Effector memory CD8-positive, alpha-beta T cell (primary cell): ENCODE measurements at places on chromosomes 3 and 15.

- no peak for DNase-seq
Observed at GRCh38 chr3:130276203-130276803, 69.2 kb upstream of the COL6A5 start.

- DNase-seq: no peak
Observed at GRCh38 chr3:15535732-15536131, 14.2 kb upstream of the COLQ start.

DNA sequence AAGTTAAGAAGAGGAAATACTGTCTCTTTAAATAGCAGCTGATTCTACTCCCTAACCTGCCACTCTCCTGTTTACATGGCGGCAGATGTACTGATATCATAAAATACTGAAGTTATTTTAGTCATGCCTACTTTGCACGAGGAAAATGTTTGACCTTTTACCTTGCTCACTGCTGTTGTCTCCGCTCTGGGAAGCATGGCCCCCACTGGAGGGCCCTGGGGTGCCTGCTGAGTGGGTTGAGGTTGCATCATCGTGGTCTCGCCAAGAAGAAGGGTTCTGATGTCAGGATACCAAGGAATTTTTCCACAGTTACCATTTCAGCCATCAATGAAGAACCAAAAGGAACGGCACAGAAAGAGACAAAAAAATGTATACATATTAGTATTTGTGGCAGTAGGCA is 16.7 kb downstream of the MEIS2 start:
- no peak for DNase-seq

GRCh38 chr3:61955483-61955882 is 394.1 kb downstream of the PTPRG start:
- no peak for DNase-seq

DNA sequence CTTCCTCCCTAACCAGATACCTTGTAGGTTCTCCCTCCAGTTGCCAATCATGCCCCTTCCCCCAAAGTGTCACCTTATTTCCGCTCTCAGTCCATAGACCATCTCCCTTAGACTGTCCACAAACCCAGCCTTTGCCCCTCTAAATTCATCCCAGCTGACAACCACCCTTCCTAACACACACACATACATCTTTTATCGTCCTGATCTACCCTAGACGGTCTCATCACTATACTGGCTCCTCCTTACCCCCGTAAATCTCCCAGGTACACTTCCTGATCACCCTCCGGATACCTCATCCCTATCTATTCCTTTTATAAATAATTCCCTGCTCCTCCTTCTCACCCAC is 828 bp downstream of the THOC7 start:
- no peak for DNase-seq

DNA sequence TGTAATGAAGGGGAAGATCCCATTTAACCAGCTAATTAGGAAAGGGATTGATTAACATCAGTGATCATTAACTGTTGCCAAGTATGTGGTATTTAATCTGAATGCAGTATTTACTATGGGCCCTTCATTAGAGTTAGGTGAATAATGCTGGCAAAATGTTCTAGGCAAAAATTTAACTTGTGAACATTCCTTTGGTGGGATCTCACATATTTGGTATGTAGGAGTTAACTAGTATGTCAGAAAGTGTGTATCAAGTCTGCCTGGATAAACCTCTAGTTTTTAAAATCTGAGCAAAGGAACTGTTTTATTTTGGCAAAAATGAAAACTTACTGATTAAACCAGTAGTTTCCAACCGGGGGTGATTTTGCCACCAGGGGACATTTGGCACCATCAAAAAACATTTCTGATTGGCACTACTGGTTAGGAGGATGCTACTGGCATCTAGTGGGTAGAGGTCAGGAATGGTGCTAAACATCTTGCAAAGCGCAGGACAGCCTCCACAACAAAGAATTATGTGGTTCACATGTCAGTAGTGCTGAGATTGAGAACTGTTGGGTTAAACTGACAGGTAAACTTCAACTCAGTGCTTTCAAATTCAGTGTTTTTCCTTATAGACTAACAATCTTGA is 22.5 kb downstream of the LRTM1 start:
- DNase-seq: no peak

- DNase-seq: no peak
Observed at GRCh38 chr3:146532406-146532805, 12.0 kb downstream of the PLSCR1 start.

GRCh38 chr3:63151897-63152296 is 126.2 kb upstream of the SYNPR start:
- DNase-seq: no peak

DNA sequence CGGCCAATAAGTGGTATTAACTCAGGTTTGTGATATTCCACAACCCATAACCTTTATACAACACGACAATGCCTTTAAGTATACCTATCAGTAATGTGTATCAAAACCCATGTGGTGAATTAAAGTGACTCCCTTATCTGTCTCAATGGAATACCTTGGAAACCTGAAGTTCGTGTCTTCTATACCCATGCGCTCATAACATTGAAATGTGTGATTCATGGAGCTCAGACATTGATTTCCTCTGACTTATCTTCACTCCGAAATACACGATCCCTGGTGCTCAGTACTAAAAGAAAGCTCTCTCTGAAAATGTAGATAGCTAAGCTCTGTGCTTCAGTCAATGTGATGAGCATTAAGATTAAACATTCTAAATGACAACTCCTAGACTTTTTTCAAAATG is 140.3 kb downstream of the TBC1D5 start:
- no peak for DNase-seq

DNA sequence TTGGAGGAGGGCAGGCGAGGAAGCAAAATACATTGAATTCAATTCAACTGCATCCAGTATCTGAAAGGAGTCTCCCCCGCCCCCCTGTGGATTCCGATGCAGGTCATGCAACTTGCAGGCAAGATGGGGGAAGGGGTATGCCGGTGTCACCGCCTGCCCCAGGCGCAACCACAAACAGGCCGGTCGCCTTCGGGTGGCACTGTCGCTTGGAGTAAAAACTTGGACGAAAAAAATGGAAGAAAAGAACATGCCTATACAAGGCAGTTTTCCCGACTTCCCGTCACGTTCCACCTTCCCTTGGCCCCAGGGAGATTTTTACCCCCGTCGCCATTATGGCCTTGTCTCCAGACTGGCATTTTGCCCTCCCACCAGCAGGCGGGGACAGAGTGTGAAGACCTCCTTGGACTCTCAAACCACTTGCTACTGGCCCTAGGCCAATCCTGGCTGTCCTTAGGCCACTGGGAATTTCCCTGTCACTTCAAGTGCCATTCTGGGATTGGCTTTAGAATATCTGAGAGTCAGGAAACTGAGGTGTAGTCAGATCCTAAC is 1.6 kb upstream of the NTRK3 start:
- no peak for DNase-seq

DNA sequence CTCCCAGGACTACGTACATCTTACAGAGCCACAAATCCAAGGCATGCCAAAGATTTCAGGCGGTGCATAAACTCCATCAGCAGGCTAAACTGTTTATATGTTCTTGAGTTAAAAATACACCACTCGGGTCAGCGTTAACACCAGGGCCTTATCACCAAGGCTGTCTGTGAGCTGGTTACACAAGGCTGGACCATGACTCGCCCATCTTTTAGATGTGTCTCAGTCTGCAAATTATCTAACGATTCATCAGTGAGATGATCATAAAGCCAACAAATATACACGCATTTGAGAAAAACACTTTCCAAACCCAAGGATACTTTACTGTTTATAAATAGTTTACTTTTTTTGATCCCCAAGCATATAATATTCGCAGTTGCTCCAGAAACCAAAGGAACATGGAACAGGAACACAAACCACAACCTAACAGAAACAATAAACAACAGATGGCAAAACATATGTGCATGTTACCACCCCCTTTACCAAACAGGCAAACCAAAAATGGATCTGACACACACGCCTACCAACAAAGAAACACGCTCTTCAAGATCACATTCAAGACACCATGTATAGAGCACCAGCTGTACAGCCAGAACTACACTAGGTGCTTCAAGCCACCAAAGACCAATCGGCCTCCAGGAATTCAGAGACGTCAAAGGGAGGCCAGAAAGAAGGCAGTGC is 15.4 kb downstream of the LRIG1 start:
- no peak for DNase-seq

- DNase-seq: no peak
Observed at GRCh38 chr3:83971666-83972065, 987.1 kb upstream of the CADM2 start.

- no peak for DNase-seq
Observed at GRCh38 chr3:123686251-123686650, 101.4 kb upstream of the HACD2 start.

DNA sequence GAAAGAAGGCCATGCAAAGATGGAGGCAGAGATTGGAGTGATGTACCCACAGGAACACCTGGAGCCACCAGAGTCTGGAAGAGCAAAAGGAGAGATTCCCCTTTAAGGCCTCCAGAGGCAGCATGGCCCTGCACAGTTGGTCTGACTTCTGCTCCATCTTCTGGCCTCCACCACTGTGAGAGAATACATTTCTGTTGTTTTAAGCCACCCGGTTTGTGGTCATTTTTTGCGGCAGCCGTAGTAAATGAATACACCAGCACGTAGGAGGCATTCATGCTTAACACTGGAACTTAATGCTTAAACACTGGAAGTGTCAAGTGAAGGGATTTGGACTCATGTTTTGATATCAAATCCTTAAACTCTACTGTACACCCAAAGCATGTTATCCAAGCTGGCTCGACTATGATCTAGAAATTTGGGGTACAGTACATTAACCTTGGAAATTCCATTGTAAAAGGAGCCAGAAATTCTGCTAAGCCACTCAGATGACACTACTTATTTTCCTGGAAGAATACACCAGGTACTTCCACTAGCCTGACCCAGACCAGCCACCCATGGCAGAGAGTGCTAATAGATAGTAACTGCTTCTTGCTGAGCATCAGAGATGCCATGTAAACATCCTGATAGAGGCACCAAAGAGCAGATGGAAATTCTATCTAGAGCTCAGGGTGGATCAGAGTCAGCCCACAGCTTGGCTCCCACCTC is 190.9 kb downstream of the ADAMTS9 start:
- DNase-seq: no peak

GRCh38 chr3:195556390-195556789 is 13.3 kb upstream of the PPP1R2 start:
- no peak for DNase-seq

- DNase-seq: no peak
Observed at GRCh38 chr3:182740710-182741109, 52.6 kb upstream of the ATP11B start.

- no peak for DNase-seq
Observed at GRCh38 chr3:161690299-161690620, 193.7 kb downstream of the OTOL1 start.

DNA sequence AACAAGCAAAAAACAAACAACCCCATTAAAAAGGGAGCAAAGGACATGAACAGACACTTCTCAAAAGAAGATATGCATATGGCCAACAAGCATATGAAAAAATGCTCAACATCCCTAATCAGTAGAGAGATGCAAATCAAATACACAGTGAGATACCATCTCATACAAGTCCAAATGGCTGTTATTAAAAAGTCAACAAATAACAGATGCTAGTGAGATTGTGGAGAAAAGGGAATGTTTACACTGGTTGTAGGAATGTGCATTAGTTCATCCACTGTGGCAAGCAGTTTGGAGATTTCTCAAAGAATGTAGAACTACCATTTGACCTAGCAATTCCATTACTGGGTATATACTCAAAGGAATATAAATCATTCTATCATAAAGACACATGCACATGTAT is 44.5 kb downstream of the RIOX2 start:
- no peak for DNase-seq

DNA sequence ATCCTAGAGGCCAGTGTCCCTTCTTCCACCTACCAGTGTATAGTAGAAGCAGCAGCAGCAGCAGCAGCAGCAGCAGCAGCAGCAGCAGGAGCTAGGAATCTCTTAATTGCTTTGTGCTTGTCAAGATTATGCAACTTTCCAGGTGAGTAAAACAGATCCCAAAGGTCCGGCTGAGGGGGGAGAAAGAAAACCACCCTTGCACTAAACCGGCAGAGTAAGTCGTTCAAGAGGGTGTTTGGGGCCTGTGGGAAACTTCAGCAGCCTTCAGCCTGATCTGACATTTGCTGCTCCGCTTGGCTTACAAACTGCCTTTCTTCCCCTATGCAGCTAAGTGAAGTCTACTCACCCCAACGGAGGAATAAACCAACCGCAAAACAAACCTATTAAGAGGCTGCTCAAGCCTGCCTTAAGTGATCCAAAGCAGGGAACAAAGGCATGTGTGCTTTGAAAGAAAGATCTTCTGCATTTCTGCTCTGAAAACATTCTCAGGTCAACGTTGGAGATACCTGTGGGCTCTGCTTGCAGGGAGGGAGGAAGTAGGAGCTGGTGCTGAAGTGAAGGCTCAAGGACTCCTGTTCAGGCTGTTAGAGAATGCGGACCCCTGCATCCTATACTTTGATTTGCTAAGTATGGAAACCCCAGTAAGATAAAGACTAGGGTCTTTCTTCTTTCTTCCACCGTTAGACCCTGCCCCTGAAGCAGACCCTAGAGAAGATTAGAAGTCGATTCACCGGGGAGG is 35.7 kb upstream of the DLG1 start:
- no peak for DNase-seq

GRCh38 chr3:64341296-64341695 is 116.0 kb upstream of the PRICKLE2 start:
- DNase-seq: no peak

- no peak for DNase-seq
Observed at GRCh38 chr3:126955004-126955790, 27.7 kb upstream of the PLXNA1 start.

DNA sequence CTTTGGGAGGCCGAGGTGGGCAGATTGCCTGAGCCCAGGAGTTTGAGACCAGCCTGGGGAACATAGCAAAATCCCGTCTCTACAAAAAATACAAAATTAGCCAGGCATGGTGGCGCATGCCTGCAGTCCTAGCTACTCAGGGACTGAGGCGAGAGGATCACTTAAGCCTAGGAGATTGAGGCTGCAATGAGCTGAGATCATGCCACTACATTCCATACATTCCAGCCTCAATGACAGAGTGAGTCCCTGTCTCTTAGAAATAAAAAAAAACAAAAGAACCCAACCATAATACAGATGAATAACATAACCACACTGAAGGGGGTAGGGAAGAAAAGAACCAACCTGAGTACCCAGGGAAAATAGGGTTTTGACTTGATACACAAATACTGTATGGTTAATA is 19.7 kb upstream of the CGNL1 start:
- DNase-seq: no peak

DNA sequence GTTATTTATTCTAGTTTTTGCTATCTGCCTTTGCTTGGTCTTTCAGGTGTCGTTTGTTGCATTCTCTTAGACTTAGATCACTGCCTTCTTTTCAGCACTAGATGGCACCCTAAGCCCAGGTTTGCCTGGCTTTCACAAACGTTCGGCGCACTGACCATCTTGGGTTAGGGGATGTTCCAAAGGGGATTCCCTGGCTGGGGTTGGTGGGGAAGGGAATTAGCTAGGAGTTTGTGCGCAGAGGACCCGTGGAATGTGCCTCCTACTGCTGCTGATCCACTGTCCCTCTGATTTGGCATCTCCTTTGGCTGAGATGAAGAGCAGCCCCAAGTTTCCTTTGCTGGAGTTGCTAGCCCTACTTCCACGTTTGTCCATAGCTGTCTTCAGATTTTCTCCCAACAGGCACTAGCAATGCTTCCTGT is 33.9 kb downstream of the PFN2 start:
- DNase-seq: peak; percentile 33
